ENCODE measurements at places on chromosomes 6 and 20. TPM values are rescaled to one million over a fixed set of nuclear protein-coding genes. Genes with fewer than 3 reads are reported as not detected.

Gene MUCL3
- not detected for total RNA-seq

DNA sequence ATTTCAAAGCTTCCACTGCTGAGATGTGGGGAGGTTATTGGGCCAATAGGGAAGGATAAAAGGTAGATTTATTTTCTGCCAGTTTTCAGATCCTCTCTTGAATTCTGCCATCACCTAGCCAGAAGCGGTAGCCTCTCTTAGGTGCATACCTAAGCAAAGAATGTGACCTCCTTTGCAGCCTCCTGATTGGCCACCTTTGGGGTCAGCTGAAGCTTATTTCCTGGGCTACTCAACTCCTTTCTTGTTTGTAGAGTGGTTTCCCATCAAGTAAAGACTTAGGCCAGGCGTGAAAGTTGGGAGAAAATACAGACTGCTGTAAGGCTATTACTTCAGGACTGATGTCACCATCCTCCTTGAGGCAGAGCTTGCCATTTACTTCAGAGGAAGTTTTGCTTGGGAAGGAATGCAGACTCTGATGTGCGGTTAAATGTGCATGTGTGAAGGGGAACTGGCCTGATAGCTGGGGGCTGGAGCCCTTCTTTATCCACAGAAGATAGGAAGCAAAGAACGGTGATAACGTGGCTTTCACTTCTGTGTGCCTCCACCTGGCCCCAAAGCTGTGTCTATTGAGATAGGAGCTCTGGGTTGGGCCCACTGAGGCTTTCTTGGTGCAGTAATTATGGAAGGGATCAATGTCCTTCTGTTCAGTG lies 70.1 kb downstream of the TRMT11 start:
- H3K36me3 ChIP-seq = no peaks in the 10 kb centered on the region
- H3K4me1 ChIP-seq = no peaks in the 10 kb centered on the region
- H3K27ac ChIP-seq = no peak overlapping the region
- no peaks in the 10 kb centered on the region for H3K27me3 ChIP-seq
- DNase-seq = no peak

DNA sequence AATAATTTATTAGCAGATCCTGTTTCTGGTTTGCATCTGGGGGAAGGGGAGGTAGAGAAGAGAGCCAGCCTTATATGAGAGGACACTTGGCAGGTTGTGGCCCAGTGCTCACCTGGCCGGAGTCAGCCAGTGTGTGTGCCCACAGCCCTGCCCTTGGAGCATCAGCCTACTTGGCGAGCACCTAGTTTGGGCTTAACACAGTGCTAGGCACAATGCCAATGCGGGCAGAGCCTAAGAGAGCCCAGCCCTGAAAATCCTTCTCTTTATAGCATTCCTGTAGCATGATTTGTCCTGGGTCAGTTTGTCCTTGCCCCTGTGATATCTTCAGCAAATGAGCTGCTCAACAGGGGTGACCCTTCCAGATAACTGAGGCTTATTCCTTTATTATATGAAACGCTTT lies 73.0 kb downstream of the SLX4IP start:
- H3K27ac ChIP-seq = no peak overlapping the region
- H3K4me1 ChIP-seq = peaks cover 5% of the 10 kb centered on the region
- no peaks in the 10 kb centered on the region for H3K36me3 ChIP-seq
- no peak for DNase-seq
- no peaks in the 10 kb centered on the region for H3K27me3 ChIP-seq
- H3K4me3 ChIP-seq = no peak overlapping the region

DNA sequence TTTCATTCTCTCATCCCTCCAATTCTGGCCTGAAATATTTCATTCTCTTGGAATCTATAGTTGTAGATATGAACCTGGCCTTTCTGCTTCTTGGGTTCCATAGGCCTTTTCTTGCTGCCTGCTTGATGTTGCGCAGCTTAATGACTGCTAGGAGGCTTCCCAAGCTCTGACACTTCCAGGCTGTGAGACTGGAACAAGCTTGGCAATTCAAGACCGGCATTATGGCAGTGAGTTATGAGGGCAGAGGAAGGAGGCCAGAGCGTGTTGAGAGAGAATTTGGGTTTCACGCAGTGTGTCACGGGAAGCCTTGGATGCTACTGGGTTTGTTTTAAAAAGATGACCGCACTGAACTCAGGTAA lies 948 bp upstream of the DNAJC5 start:
- H3K4me1 ChIP-seq = peaks cover 9% of the 10 kb centered on the region
- DNase-seq = no peak
- no peaks in the 10 kb centered on the region for H3K27me3 ChIP-seq
- H3K36me3 ChIP-seq = peaks cover 8% of the 10 kb centered on the region
- no peak overlapping the region for H3K27ac ChIP-seq

- no peaks in the 10 kb centered on the region for H3K4me1 ChIP-seq
- H3K27me3 ChIP-seq = no peaks in the 10 kb centered on the region
- DNase-seq = no peak
- no peak overlapping the region for H3K4me3 ChIP-seq
- H3K36me3 ChIP-seq = no peaks in the 10 kb centered on the region
These were observed 90.7 kb downstream of the PLG start for GRCh38 chr6:160792708-160793107.

DNA sequence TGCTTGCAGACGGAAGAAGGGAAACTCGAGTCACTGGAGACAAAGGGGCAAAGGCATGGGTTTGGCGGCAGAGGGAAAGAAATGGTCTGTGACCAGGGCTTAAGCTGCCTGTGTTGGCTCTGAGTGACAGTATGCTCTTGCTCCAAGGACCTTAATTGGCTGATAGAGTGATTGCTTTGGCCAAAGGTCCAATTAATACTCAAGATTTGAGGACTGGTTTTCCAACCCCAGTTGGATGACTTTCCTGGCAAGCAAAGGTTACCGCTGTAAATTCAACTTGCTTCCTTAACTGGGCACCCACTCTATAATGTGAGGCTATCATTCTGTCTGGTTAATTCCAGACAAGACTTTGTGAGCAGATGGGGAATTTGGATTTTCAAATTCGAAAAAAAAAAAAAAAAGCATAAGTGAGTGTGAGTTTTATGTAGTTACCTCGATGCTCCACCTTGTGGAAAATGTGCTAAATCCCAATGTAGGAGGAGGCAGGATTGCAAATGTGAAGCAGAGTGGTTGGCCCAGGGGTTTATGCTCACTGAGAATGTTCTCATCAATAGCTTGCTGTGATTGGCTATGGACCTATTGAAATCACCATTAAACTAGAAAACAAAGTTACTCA lies 150.7 kb upstream of the GMDS start:
- H3K36me3 ChIP-seq = no peaks in the 10 kb centered on the region
- no peaks in the 10 kb centered on the region for H3K27me3 ChIP-seq
- no peak overlapping the region for H3K4me3 ChIP-seq
- H3K27ac ChIP-seq = no peak overlapping the region

GRCh38 chr6:158812611-158813010 lies 6.6 kb downstream of the EZR start:
- peaks cover 11% of the 10 kb centered on the region for H3K4me1 ChIP-seq
- no peaks in the 10 kb centered on the region for H3K27me3 ChIP-seq
- no peak overlapping the region for H3K4me3 ChIP-seq
- no peaks in the 10 kb centered on the region for H3K36me3 ChIP-seq

DNA sequence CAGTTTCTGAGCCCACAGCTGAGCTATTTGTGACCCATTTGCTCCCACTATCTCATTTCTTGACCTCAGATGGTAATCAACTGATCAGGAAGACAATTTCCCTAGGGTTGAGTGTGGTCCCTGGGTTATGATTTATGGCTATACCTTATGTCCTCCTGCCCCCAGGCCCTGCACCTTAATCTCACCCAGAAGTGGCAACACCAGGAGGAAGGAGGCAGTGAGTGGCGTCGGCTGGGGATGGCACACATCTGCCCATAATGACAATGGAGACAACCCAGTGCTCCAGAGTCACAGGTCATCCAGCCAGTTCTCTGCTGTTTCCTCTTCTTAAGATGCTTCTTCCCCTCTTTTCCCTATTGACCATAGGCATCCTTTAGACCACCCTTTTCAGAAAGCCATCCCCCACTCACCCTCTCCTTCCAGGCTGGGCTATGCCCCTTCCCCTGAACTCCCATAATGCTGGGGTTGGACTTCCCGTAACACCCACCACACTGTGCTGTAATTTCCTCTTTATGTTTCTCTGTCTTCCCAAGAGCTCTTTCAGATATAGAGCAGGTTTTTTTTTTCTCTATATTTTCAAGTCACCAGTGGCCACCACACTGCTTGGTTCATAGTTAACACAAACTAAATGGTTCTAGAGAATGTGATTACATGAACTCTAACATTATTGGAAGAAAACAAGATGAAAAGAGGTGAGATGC lies 8.0 kb downstream of the TRIM10 start:
- H3K27me3 ChIP-seq = no peaks in the 10 kb centered on the region
- no peaks in the 10 kb centered on the region for H3K4me1 ChIP-seq
- H3K36me3 ChIP-seq = no peaks in the 10 kb centered on the region
- no peak overlapping the region for H3K27ac ChIP-seq
- no peak overlapping the region for H3K4me3 ChIP-seq
- no peak for DNase-seq

GRCh38 chr20:1338801-1339200 lies 9.9 kb upstream of the SDCBP2 start:
- no peak overlapping the region for H3K27ac ChIP-seq
- no peaks in the 10 kb centered on the region for H3K27me3 ChIP-seq
- no peak for DNase-seq
- H3K4me1 ChIP-seq = no peaks in the 10 kb centered on the region
- no peaks in the 10 kb centered on the region for H3K36me3 ChIP-seq

GRCh38 chr20:53611449-53611894 lies 17.8 kb upstream of the ZNF217 start:
- H3K27ac ChIP-seq = no peak overlapping the region
- no peaks in the 10 kb centered on the region for H3K27me3 ChIP-seq
- no peaks in the 10 kb centered on the region for H3K4me1 ChIP-seq
- DNase-seq = no peak

Gene PPIL1
- total RNA-seq = 9.9 TPM

GRCh38 chr20:31679357-31680285 lies 41.9 kb downstream of the COX4I2 start:
- DNase-seq = no peak
- no peaks in the 10 kb centered on the region for H3K27me3 ChIP-seq
- H3K4me3 ChIP-seq = no peak overlapping the region
- no peak overlapping the region for H3K27ac ChIP-seq
- no peaks in the 10 kb centered on the region for H3K4me1 ChIP-seq
- no peaks in the 10 kb centered on the region for H3K36me3 ChIP-seq

Gene TRDN
- not detected for total RNA-seq

GRCh38 chr6:133157995-133158394 lies 83.2 kb upstream of the EYA4 start:
- no peak for DNase-seq
- H3K27ac ChIP-seq = no peak overlapping the region
- H3K36me3 ChIP-seq = no peaks in the 10 kb centered on the region

DNA sequence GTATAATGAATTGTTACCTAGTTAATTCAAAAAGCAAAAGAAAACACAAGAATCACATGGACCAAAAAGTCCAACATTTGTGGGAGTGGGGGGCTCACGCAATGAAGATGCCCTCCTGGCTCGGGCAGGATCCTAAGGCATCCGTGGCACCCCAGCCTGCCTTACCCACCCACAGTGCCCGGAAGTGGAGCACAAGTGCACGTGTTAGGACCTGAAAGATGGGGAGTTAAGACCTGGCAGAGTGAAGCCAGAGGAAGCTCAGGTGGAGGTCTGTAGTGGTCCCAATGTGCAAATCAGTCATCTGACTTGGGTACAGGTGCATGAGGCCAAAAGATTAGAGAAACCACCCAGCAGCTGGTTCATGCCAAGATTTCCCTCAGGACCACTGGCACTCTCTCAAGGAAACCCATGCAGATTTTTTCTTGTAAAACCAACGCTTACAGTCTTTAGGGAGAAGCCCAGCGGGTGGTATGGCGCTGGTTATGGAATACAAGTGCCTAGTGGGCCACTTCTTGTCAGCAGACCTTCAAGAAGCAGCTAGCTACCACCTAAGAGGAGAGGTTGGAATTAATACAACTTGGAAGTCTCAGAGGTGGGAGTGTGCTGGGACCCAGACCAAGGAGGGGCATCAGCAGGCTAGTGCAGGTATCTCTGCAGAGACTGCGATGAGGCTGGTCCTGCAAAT lies 42.1 kb downstream of the BFSP1 start:
- H3K4me1 ChIP-seq = no peaks in the 10 kb centered on the region
- no peaks in the 10 kb centered on the region for H3K36me3 ChIP-seq
- DNase-seq = no peak
- no peaks in the 10 kb centered on the region for H3K27me3 ChIP-seq
- H3K27ac ChIP-seq = no peak overlapping the region
- H3K4me3 ChIP-seq = no peak overlapping the region

Gene C6orf58
- total RNA-seq = not detected

GRCh38 chr6:109458774-109459531 lies 3.4 kb upstream of the MICAL1 start:
- H3K27me3 ChIP-seq = no peaks in the 10 kb centered on the region
- no peak overlapping the region for H3K4me3 ChIP-seq
- peaks cover 13% of the 10 kb centered on the region for H3K4me1 ChIP-seq

Gene TNFRSF6B
- total RNA-seq = not detected

GRCh38 chr6:93468291-93468690 lies 48.9 kb upstream of the EPHA7 start:
- no peak overlapping the region for H3K4me3 ChIP-seq
- H3K27me3 ChIP-seq = no peaks in the 10 kb centered on the region
- no peaks in the 10 kb centered on the region for H3K36me3 ChIP-seq
- no peak overlapping the region for H3K27ac ChIP-seq
- no peak for DNase-seq

Gene VPS16
- total RNA-seq = 35.7 TPM

- H3K4me1 ChIP-seq = no peaks in the 10 kb centered on the region
- no peak overlapping the region for H3K27ac ChIP-seq
- H3K36me3 ChIP-seq = no peaks in the 10 kb centered on the region
These were observed 14.0 kb upstream of the SCGN start for GRCh38 chr6:25637960-25638434.

DNA sequence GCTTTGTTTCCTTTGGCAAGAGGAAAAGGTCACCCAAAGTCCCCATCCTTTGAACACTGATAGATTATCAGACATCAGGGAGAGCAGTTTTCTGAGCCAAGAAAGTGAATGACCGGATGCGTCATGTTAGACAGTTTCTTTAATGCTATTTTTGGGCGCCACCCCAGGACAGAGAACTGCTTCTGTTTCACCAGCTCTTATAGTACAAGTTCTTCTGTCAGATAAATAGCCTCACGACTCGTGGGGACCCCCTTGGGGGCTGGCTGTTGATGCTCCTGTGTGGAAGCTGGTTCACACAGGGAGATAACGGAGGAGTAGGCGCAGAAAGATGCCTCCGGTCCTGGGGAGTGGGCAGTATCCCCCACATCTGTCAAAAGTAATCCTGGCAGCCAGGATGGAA lies 54.6 kb downstream of the NPEPL1 start:
- DNase-seq = peak; percentile 7
- H3K36me3 ChIP-seq = no peaks in the 10 kb centered on the region
- H3K4me1 ChIP-seq = no peaks in the 10 kb centered on the region
- no peak overlapping the region for H3K27ac ChIP-seq

Gene LY6G5C
- 2.8 TPM for total RNA-seq

DNA sequence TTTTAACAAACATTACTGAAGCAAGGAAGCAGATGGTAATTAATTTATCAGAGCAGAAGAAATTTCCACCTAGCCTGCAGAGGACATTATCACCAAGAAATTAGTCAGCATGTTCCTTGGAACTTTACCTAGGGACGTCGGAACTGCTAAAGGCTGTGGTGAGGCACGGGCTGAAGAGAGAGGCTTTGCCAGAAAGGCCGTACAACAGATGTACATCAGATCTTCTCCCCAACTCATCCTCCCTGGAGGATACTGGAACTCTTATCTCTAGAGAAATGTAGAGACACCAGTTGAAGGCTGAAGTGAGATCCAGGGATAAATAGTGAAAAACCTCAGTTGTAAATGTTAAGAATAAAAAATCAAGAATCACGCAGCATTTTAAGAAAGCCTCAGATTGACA lies 257.1 kb downstream of the SAMD5 start:
- DNase-seq = no peak
- no peak overlapping the region for H3K4me3 ChIP-seq
- H3K27me3 ChIP-seq = no peaks in the 10 kb centered on the region
- no peaks in the 10 kb centered on the region for H3K4me1 ChIP-seq
- H3K36me3 ChIP-seq = no peaks in the 10 kb centered on the region

Gene KIF25
- 0.21 TPM for total RNA-seq

All from colonic mucosa (tissue), 4 donors.